Esophagus squamous epithelium (tissue), 5 donors: ENCODE measurements at places on chromosomes 2 and 18. TPM values are rescaled to one million over a fixed set of nuclear protein-coding genes. Genes with fewer than 3 reads are reported as not detected.

DNA sequence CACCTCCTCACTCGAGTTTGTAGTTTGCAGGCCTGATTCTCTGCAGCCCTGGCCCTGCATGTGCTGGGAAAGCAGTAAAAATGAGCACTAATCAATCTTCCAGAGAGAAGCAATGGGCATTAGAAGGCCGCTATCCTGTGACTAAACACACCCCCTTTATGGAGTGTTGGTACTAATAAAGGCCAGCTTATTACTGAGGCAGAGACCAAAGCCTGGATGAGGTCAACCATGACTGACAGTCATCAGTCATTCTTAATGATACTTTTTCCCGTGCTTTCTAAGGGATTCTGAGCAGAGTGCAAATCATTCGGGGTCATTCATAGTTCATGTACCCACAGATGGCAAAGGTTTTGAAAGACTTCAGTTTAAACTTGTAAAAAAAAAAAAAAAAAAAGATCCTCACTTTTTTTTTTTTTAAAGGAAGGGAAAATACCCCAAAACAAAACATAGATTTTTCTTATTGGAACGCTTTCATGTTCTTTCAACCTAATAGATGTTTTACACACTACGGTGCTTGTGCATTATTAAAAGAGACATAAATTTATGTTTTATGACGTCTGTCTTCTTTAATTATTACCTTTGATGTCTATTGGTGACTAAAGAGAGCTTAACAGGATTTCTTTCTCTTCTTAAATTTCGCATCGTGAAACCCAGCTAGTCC, 13.2 kb downstream of the TSHZ1 start:
- DNase-seq: no peak

DNA sequence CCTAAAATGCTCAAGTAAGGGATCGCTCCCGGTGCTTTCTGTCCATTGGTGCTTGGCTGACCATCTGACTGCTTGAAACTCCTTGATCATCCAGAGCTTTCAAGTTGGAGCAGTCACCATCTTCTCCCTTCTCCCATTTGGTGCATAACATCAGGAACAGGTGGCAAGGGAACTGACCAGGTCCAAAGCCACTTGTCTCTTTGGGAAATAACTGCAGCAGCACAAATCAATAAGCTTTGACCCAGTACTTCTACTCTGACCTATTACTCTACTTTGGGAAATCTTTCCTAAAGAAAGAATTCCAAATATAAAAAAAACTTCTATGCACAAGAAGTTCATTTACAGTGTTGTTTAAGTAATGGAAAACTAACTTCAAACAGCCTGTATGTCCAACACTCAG, 10.6 kb upstream of the MAT2A start:
- no peak for DNase-seq

GRCh38 chr18:79523736-79524180, 128.0 kb downstream of the NFATC1 start:
- DNase-seq: no peak

- DNase-seq: no peak
These were observed 18.7 kb upstream of the LCLAT1 start for GRCh38 chr2:30428348-30428662.

DNA sequence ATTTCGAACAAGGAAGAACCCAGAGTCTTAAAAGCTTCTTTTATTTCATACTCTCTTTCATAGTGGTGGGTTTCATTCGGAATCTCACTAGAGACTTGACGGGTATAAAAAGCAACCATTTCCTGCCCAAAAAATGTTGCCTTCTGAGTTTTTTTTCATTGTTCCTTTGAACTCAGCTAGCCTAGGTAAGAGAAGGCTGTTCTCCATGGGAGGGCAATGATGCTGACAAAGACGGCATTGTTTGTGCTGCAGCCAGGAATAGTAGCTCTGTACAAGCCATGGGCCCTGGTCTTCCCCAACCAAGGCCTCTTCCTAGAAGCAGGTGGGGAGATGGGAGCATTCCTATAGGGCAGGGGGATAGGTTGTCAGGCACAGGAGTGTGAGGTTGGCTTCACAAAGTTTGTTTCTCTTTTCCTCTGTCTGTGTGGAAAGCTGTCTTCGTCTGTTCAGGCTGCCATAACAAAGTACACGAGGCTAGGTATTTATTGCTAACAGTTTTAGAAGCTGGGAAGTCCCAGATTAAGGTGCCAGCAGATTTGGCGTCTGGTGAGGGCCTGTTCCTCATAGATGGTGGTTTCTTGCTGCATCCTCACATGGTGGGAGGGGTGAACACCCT, 405.1 kb downstream of the NBAS start:
- DNase-seq: no peak

The EGR4 gene
- total RNA-seq: not detected

The ECEL1 gene
- total RNA-seq: not detected

The NTSR2 gene
- not detected for total RNA-seq

The ABHD1 gene
- not detected for total RNA-seq
